ENCODE measurements at places on chromosomes 16 and 17.

DNA sequence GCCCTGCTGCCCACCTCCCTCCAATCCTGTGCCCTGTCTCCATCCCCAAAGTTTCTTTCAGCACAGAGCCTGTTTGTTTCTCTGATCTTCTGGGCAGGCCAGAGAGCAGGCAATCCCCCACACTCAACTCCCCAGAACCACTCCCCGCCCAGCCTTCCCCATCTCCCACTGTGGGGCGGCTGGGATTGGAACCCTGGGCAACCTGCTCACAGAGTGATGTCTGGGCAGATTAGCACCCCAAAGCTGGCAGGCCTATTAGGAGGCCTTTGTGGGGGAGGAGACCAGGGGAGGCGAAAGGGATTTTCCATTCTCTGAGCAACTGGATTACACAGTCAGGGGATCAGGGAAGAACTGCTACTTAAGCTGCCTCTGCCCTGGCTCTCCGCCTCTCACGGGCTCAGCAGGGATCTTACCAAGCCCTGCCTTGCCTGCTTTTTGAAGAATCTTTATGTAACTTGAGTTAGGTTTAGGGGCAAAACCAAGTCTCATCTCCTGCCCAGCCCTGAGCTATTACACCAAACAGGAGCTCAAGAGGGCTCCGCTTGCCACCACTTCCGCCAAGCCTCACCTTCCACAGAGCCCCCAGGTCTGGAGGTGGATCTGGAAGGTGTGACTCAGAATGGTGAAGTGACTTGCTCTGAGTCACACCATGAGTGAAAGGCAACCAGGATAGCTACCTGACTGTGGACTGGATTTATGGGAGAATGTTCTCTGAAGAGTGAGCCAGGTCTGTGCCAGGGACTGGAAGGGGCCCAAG is 16.0 kb upstream of the LHX1 start:
- DNase-seq = peak; percentile 43

- DNase-seq = no peak
These were observed 476.2 kb downstream of the HAPSTR1 start for GRCh38 chr16:9567666-9568065.

GRCh38 chr16:17287166-17287800 is 183.5 kb downstream of the XYLT1 start:
- DNase-seq = no peak

- DNase-seq = peak; percentile 27
These were observed 36.8 kb downstream of the CHD9 start for GRCh38 chr16:53091466-53092211.

- no peak for DNase-seq
These were observed 13.7 kb upstream of the GUCY2D start for GRCh38 chr17:7988750-7989178.

GRCh38 chr17:55677446-55677845 is 45.2 kb downstream of the TMEM100 start:
- no peak for DNase-seq

DNA sequence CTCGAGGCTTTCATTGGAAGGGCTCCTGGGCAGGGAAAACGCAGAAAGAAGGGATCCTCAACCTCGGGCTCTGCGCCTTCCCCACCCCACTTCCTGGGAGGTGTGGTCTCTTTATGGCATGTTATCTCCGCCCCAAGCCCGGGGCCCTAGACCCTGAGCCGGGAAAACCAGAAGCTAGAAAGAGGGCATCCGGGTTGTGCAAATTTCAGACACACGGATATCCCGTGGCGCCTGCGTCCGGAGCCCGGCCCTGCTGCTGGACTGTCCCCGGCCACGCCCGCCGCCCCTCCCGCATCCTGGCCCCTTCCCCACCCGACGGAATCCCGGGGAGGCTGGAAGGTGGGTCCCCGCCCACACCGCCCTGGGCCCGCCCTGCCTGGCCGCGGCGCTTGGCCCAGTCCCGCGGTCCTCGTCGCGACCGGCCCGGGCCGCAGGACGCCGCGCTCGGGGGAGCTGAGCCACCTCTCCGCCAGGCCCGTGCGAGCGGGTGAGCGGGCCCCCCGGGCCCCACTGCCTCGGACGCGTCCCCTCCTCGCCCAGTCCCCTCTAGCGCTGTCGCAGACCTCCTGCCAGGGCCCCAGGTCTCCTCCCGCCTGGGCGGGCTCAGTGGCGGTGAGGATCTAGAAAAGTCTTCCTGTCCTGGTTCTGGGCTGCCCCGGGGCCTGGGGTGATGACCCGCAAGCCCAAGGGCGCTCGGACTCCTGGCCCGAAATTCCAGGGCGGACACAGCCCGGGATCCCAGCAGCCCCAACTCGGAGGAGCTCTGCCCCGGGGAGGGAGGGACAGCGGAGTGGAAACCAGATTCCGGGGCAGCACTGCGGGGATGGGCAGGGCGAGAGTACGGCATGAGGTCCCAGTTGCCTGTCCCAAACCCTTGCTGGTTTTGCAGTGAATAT is at the start of gene SLC16A5:
SLC16A5 (plus strand) TSS at position 397 of the 896 bp plus-strand sequence. CDS start 5,683 bp downstream, outside the sequence.
- peak; percentile 96 for DNase-seq

GRCh38 chr17:77852731-77853130 is 105.8 kb upstream of the TNRC6C start:
- DNase-seq = no peak

DNA sequence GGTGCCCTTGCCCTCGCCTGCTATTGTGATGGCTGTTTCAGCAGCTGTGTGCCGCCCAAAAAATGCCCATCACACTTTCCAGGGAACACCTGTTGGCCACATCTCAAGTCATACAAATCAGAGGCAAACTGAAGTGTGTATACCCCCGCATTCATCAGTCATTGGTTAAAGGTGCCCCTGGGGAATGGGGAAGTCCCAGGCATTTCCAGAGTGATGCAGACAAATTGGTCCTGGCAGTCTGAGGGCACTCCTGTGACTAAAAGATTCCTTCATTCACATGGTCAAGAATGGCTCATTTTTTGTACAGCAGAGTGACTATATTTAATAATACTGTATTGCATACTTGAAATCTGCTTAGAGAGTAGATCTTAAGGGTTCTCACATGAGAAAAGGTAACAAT is 102.9 kb upstream of the TMEM97 start:
- no peak for DNase-seq

- DNase-seq = no peak
These were observed 73.2 kb downstream of the KNOP1 start for GRCh38 chr16:19644877-19645276.

- DNase-seq = no peak
These were observed 60.0 kb upstream of the BCAR1 start for GRCh38 chr16:75311383-75311938.

DNA sequence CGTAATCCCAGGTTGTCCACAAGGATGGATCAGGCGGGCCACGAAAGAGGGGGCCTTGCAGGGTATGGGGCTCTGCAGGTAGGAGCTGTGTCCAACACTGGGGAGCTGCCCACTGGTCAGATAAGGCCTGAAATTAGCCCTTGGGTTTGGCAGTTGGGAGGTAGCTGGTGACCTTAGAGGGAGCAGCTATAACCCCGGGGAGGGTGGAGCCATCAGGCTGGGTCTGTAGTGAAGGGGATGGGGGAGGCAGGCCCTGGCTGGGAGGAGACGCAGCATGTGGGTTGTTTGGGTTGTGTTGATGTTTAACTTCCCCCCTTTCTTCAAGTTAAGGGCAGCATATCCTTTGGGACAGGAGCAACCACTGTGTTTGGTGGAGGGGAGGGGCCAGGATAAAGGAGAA is 5.9 kb downstream of the MLLT6 start:
- no peak for DNase-seq

- DNase-seq = no peak
These were observed 51.5 kb downstream of the GSG1L start for GRCh38 chr16:28011971-28012445.

GRCh38 chr17:7323731-7324437 is 5.3 kb downstream of the NEURL4 start:
- peak; percentile 67 for DNase-seq

- no peak for DNase-seq
These were observed 21.7 kb downstream of the KATNIP start for GRCh38 chr16:27571433-27572326.

DNA sequence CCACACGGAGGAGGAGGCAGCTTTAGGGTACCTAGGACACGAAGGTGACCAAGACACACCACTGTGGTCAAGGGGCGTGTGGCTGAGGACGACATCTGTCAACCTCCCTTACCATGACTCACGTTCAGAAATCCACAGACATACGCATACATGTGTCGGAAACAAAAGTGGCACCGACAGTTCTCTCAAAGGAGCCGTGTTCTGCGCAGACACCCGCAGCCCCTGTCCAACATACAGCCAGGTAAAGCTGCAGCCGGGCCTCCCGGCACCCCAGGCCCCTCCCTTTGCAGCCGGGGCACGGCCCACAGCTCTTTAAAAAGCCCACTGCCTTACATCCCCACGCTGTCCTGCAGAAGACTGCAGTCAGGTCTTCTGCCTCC is 40.5 kb upstream of the KLHDC4 start:
- DNase-seq = peak; percentile 28

DNA sequence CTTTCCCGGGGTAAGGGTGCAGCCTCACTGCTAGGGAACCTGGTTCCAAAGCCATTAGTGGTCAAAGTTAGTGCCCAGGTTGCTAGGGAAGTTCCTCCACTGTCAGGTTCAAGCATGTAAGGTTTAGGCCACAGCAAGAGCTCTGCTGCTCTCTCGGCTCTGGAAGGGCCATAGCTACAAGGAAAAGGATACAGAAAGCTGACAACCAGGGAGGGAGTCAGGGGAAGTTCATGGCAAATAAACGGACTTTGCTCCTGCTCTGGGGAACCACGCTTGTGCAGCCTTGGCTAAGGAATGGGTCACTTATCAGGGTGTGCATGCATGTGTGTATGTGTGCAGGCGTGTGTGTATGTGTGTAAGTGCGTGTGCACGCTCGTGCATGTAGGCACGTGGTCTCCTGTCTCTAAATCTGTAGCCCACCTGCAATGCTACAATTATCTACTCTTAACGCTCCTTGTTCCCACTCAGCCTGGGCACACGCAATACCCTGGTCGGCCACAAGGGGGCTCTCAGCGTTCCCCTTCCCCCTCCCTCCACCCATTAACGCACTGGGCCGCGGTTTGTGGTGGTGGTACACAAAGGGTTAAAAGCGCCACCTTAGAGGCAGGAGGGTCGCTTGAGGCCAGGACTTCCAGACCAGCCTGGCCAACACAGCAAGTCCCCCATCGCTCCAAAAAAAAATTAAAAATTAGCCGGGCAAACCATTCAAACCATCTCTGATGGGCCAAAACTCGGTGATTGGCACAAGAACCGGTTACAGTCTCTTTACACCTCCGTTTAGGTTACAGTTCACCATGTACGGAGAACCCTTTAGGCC is 48.4 kb upstream of the KDM8 start:
- DNase-seq = peak; percentile 71

DNA sequence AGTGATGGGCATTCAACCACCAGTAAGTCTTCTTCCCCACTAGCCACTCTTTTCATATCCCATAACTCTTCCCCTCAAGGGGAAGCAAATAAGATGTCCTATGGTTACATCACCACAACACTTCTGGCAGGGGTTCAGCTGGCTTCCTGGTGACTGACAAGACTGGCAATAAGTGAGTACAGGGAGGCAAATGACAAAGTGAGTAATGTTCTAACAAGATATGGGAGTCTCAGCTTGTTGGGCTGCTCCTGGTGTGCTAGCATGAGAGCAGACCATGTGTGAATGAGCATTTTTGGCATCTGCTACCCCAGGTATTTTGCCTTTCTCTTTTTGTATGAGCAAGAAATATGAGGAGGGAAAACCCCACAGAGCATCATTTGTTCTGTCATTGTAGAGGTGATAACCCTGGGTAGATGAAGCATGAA is 9.9 kb downstream of the TMIGD1 start:
- peak; percentile 37 for DNase-seq

- DNase-seq = no peak
These were observed 21.2 kb downstream of the IGFBP4 start for GRCh38 chr17:40464392-40464855.

- DNase-seq = no peak
These were observed 4.9 kb downstream of the IQCK start for GRCh38 chr16:19722981-19723380.

Data from stomach (tissue), 19 donors.